ENCODE measurements at places on chromosomes 7 and 10. TPM values are rescaled to one million over a fixed set of nuclear protein-coding genes. Genes with fewer than 3 reads are reported as not detected.
A peak's percentile ranks its signal among the peaks of the same experiment; 100 is the strongest.

Gene SORCS1
- not detected for total RNA-seq

Gene SPDYE2B
- not detected for total RNA-seq

Gene PNLIPRP3
- total RNA-seq: not detected

Gene BRAT1
- total RNA-seq: 21.0 TPM

Gene FAM53B
- 18.2 TPM for total RNA-seq

DNA sequence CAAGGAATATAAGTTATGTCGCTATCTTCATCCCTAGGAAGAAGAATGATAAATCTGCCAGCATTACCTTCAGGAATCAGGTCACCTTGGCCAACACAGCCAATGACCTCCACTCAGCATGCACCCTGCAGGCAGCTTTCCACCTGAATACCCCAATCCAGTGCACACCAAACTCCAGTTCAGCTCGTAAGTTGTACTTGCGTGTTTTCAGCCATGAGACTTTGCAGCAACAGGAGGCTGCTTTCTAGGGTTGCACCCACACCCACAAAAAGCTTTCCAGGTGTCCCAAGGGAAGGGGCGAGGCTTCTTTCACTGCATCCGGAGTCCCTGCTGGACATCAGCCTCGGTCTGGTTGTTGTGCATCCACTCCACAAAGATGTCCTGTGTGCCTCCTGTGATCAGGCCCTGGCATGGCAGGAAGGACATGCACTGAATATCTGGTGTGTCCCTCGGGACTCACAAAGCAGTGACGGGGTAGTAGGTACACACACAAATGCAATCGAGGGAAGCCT lies 282.9 kb downstream of the GRID1 start:
- DNase-seq: peak; percentile 47
- H3K27ac ChIP-seq: no peak overlapping the region
- no peaks in the 10 kb centered on the region for H3K36me3 ChIP-seq
- no peaks in the 10 kb centered on the region for H3K4me1 ChIP-seq
- H3K4me3 ChIP-seq: no peak overlapping the region

GRCh38 chr10:58384999-58385783 lies at the start of gene TFAM:
TFAM (plus strand) TSS chr10:58385410; CDS start chr10:58385548, 138 bp downstream.
- peaks cover 3% of the 10 kb centered on the region for H3K36me3 ChIP-seq
- H3K4me3 ChIP-seq: peak within 1 kb of the TSS; percentile 98
- H3K4me1 ChIP-seq: peaks cover 23% of the 10 kb centered on the region
- peak within 1 kb of the TSS; percentile 98 for H3K27ac ChIP-seq
- DNase-seq: peak; percentile 95

- no peak overlapping the region for H3K27ac ChIP-seq
- H3K4me3 ChIP-seq: no peak overlapping the region
- H3K36me3 ChIP-seq: no peaks in the 10 kb centered on the region
- H3K27me3 ChIP-seq: peaks cover 10% of the 10 kb centered on the region
- DNase-seq: no peak
- peaks cover 6% of the 10 kb centered on the region for H3K4me1 ChIP-seq
Observed at GRCh38 chr10:109277456-109277855, 645.9 kb downstream of the XPNPEP1 start.

- H3K4me3 ChIP-seq: no peak overlapping the region
- H3K4me1 ChIP-seq: no peaks in the 10 kb centered on the region
- peaks cover 8% of the 10 kb centered on the region for H3K36me3 ChIP-seq
- no peak for DNase-seq
Observed at GRCh38 chr10:98422182-98422581, 7.2 kb upstream of the PYROXD2 start.

DNA sequence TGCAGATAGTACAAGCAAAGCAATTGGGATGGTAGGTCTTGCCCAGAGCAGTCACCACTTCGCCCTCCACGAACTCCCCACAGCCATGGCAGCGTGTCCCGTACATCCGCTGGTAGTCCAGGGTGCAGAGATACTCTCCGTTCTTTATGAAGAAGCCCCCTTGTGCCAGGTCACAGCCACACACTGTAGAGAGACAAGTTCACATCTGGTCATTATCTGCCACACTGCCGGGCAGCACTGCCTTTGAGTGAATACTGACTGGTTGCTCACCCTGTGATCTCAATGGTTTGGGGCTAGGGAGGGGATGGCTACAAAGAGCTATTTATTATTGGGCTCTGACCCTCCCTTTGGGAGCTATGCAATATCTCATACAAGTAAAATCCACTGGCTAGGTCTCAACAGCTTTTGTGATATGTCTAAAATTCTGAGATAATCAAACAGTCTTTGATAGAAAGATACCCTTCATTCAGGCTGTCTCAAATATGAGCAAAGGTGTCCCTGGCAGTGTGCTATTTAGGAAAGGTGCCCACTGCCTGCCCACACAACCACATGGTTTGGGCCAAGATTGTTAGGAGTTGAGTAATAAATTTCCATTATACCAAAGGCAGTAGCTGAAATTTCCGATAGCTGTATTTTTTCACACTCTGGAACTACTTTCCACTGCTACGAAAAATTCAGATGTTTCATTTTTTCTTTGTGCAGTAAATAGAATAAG lies 82.5 kb downstream of the ABLIM1 start:
- no peaks in the 10 kb centered on the region for H3K36me3 ChIP-seq
- no peak overlapping the region for H3K27ac ChIP-seq
- H3K4me1 ChIP-seq: peaks cover 37% of the 10 kb centered on the region

DNA sequence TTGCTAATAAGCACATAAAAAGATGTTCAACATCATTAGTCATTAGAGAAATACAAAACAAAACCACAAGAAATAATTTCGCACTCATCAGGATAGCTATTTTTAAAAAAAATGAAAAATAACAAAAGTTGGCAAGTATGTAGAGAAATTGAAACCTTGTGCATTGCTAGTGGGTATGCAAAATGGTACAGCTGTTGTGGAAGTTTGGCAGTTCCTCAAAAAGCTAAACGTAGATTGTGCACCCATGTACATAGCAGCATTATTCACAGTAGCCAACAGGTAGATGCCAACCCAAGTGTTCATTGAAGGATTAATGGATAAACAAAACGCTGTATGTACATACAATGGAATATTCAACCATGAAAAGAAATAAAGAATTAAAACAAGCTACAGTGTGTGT lies 35.3 kb upstream of the STARD3NL start:
- no peak for DNase-seq
- H3K27ac ChIP-seq: no peak overlapping the region
- no peak overlapping the region for H3K4me3 ChIP-seq

DNA sequence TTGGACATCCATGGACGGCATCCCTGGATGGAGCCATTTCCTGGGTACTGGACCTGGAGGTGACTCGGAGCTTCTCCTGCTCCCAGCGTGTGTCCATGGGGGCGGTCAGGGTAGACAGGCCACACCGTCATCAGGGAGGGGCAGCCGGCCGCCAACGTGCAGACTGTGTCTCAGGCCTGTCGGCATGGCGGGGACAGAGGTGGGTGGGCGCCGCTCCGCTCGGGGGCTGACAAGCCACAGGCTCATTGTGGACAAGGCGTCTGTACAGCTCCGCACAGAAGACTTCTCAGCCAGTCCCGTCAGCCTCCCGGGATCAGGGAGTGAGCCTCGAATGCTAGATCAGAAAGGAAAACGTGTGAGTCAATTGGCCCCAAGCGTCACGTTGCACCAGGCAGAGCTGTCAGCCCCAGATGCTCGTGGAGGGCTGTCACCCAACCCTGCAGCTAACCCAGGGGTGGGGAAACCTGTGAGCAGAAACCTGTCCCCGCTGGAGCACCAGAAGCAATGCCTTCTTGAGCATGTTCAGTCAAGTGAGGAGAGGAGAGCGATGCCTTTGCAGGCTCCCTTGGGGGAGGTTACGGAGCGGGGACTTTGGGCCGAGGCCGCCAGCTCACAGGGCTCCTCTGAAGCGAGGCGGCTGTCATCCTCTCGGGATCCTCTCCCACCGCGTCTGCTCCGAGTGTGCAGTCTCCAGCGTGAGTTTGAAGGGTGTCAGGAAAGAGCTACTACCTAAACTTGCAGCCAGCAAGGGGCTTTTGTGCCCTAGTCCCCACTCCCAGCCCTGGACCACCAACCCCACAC lies 16.0 kb upstream of the DPYSL4 start:
- H3K27ac ChIP-seq: no peak overlapping the region
- H3K4me3 ChIP-seq: no peak overlapping the region
- H3K27me3 ChIP-seq: peaks cover 37% of the 10 kb centered on the region
- H3K36me3 ChIP-seq: peaks cover 3% of the 10 kb centered on the region
- no peaks in the 10 kb centered on the region for H3K4me1 ChIP-seq
- DNase-seq: peak; percentile 88

- H3K27ac ChIP-seq: no peak overlapping the region
- no peaks in the 10 kb centered on the region for H3K36me3 ChIP-seq
- peaks cover 17% of the 10 kb centered on the region for H3K27me3 ChIP-seq
- no peak for DNase-seq
- H3K4me3 ChIP-seq: no peak overlapping the region
Observed at GRCh38 chr10:118356628-118357027, 14.5 kb upstream of the FAM204A start.

DNA sequence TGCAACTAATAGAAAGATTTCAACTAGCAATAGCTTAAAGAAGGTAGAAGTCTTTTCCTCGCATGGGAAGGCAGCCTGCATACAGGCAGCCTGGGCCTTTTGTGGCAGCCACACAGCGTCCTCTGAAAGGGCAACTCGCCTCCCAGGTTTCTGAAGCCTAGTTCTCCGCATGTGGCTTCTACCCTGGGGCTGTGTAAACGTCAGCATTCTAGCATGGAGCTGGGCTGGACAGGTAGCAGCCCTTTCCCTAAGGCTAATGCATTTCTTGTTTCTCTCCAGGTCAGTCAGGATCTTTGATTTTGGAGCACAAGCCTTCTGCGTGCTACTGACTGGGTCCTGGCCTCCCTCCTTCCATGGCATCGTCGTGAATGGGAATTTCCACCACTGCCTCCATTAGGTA lies 23.8 kb upstream of the SEC61G start:
- H3K4me3 ChIP-seq: no peak overlapping the region
- no peaks in the 10 kb centered on the region for H3K36me3 ChIP-seq
- no peak overlapping the region for H3K27ac ChIP-seq
- no peak for DNase-seq
- H3K4me1 ChIP-seq: peaks cover 15% of the 10 kb centered on the region

- H3K27ac ChIP-seq: peak overlapping the region; percentile 45
- no peaks in the 10 kb centered on the region for H3K27me3 ChIP-seq
- H3K36me3 ChIP-seq: no peaks in the 10 kb centered on the region
- DNase-seq: peak; percentile 79
- peaks cover 5% of the 10 kb centered on the region for H3K4me1 ChIP-seq
- H3K4me3 ChIP-seq: no peak overlapping the region
Observed at GRCh38 chr10:132392811-132393694, 3.9 kb upstream of the PWWP2B start.

DNA sequence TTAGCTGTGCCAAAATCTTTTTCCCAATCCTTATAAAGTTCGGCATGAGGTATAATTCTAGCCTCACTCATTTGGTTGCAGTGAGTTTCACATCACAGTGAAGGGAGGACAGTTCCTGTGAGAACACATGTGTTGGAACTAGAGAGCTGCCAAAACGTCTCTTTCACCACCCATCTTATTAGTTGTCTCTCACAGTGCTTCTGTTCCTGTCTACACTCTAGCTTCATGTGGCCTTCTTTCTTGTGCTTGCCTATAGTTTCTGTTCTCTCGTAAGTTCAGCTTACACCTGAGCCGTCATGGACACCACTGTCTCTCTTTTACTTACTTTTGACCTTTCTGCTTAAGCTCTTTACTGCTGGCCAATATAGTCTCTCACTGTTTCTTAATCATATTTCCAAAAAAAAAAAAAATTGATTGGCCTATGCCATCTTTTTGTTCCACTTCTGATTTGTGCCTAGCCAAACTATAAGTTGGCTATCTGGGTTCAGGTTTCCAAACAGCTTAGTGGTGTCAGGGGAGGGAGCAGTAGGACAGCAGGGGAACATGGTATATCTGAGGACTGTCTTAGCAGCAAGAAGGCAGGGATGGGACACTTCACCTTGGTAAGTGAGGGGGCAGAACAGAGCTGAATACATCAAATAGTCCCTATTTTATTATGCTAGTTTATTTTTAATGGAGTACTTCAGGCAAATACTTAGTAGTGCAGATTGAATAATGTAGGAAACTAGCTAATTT lies 38.0 kb downstream of the ZNRF2 start:
- H3K27me3 ChIP-seq: no peaks in the 10 kb centered on the region
- H3K36me3 ChIP-seq: peaks cover 7% of the 10 kb centered on the region
- H3K27ac ChIP-seq: no peak overlapping the region
- no peak for DNase-seq
- no peak overlapping the region for H3K4me3 ChIP-seq
- H3K4me1 ChIP-seq: peaks cover 17% of the 10 kb centered on the region

DNA sequence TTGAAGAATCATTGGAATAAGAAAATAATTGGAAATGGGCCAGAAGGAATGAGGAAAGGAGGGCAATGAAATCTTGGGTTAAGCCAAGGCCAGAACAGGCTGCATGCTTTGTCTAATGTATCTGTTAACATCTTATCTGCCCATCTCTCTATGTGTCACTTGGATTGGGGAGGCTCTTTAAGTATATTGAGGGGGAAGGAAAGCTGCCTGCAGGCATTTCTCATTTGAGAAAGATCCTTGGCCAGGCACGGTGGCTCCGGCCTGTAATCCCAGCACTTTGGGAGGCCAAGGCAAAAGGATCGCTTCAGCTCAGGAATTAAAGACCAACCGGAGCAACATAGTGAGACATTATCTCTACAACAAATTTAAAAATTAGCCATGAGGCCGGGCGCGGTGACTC lies 14.3 kb downstream of the PCBD1 start:
- H3K27ac ChIP-seq: no peak overlapping the region
- H3K4me3 ChIP-seq: no peak overlapping the region
- H3K27me3 ChIP-seq: no peaks in the 10 kb centered on the region
- DNase-seq: no peak

DNA sequence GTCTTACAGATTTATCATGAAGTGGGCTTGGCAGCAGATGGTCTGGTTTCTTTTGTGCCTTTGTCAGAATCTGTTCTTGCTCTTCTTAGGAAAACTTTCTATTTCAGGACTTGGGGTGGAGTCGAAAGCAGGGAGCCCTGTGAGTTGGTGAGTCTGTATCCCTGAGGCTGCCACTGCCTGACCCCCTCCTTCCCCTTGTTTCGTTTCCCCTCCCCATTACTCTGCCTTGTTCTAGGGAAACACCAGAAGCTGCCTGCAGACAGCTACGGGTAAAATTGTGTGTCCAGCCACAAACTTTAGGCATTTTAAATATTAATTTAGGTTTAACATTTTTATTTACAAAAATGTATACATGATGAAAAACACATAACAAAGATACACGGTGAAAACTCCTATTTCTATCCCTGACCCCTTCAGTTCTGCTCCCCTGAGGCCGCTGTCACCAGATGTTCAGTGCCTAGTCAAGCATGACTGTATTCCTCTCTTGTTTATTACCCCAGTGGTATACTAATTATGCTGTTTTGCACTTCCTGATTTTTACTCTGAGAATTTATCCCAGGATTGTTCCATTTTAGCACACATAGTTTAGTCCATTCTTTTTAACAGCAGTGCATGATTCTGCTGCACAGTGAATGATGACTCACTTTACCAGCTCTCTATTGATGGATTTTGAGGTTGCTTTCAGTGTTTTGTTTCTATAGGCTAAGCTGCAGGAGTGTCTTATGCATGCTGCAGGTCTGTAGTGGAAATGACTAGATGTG lies 9.1 kb downstream of the TSPAN14 start:
- H3K27me3 ChIP-seq: no peaks in the 10 kb centered on the region
- H3K4me3 ChIP-seq: peak overlapping the region; percentile 53
- peak overlapping the region; percentile 92 for H3K27ac ChIP-seq
- peaks cover 84% of the 10 kb centered on the region for H3K4me1 ChIP-seq
- no peaks in the 10 kb centered on the region for H3K36me3 ChIP-seq

- no peaks in the 10 kb centered on the region for H3K27me3 ChIP-seq
- no peak for DNase-seq
- H3K4me3 ChIP-seq: peak overlapping the region; percentile 44
- H3K36me3 ChIP-seq: no peaks in the 10 kb centered on the region
Observed at GRCh38 chr10:119737823-119738222, 12.0 kb downstream of the INPP5F start.

GRCh38 chr10:58704671-58705141 lies 192.0 kb downstream of the BICC1 start:
- H3K27ac ChIP-seq: peak overlapping the region; percentile 82
- peak overlapping the region; percentile 43 for H3K4me3 ChIP-seq
- H3K27me3 ChIP-seq: no peaks in the 10 kb centered on the region
- H3K36me3 ChIP-seq: no peaks in the 10 kb centered on the region
- DNase-seq: no peak
- H3K4me1 ChIP-seq: peaks cover 69% of the 10 kb centered on the region

Data from chondrocyte (in vitro differentiated cells).